Stimulated activated CD8-positive, alpha-beta memory T cell treated with anti-CD3 and anti-CD28 coated beads, Interleukin-12 subunit alpha, Interleukin-12 subunit beta, amount 100 ng/mL, for 1 hour (primary cell): ENCODE measurements at places on chromosomes 6 and 20.

DNA sequence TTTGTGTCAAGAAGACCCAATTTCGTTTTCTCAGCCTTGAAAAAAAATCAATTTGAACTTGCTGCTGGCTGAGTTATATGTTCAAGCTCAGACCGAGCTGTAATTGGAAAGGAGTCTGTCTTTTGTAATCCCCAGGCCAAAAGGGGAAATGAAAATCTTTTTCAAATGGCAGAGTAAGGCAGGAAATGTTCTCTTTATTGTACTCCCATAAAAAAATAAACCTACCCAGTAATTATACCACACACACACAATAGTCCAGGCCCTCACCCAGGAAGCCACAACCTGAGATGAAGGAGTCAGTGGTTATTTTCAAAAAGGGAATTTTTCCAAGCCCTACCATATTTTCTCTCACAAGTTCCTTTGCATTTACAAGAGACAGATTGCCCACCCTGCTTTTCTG lies 45.3 kb downstream of the CLIC5 start:
- no peak for DNase-seq

- no peak for DNase-seq
Observed at GRCh38 chr20:14879020-14879697, 541.7 kb upstream of the FLRT3 start.

DNA sequence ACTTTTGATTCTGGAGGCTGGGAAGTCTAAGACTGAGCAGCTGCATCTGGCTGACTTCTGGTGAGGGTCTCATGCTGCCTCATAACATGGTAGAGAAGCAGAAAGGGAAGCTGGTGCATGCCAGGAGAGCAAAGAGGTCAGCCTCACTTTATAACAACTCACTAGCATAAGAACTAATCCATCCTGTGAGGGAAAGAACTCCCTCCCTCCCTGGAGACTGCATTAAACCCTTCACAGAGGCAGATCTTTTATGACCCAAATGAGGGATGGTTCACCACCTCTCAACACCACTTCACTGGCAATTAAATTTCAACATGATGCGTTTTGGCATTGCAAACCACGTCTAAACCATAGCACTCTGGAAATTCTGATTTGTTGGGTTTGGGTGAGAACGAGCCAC lies 33.9 kb downstream of the STXBP5 start:
- no peak for DNase-seq

GRCh38 chr20:10524034-10524476 lies 89.0 kb downstream of the SLX4IP start:
- no peak for DNase-seq

DNA sequence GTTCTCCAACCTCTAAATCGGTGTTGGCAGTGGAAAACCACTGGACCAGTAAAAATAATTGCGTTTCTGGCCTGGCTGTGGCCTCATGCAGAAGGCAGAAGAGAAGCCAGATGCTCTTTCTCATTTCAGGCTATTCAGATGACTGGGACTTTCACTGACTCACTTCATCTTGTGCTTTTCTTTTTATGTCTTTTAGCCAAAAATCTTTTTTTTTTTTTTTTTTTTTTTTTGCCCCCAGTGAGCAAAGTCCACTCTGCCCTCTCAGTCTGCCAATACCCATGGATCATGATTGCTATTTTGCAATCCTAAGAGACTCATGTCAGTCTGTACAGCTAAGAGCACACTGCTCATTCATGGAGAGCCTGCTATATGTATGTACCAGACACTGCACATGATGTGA lies 962.5 kb downstream of the KIF16B start:
- DNase-seq, result no peak

- DNase-seq, result no peak
Observed at GRCh38 chr6:24907919-24908649, 27.7 kb downstream of the RIPOR2 start.

GRCh38 chr6:166693880-166694279 lies 66.8 kb upstream of the RPS6KA2 start:
- no peak for DNase-seq
